ENCODE measurements at places on chromosomes 13 and 19.
A peak's percentile ranks its signal among the peaks of the same experiment; 100 is the strongest.

GRCh38 chr13:41670873-41671443, 213.6 kb downstream of the RGCC start:
- no peak for DNase-seq

DNA sequence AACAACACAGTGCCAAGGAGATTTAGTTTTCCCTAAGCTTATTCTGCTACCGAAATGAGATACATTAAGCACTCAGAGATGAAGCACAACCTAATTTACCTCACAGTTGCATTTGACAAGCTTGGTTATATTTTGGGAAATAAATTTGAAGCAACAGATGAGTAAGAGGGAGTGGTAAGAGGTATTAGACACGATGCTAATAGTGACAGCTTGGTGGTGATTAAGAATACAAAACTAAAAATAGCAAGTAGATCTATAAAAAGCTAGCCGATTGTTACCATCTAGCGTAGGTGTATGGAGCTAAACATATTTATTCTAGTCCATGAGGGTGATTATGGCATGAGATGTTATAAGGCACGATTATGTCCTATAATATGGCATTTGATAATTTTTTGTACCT, 208.5 kb downstream of the PCCA start:
- DNase-seq: no peak

GRCh38 chr13:38419312-38419873, 69.7 kb downstream of the UFM1 start:
- DNase-seq: no peak

GRCh38 chr13:27522847-27523246, 72.5 kb upstream of the MTIF3 start:
- no peak for DNase-seq

DNA sequence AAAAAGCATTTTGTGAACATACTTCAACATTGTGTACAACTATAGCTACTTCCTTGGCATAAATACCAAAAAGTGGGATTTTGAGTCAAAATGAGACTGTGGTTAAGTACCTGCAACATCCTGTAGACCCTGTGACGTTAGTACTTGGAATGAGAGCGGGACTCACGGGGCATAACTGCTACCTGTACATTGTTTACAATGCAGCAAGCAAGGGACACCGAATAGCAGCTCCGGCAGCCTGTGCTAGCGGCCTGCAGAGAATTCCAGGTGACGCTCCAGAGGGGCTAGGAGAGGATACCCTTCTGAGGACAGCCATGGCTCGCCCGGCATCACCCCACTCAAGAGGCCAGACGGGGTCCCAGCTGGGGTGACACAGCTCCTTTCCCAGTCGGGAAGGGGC, 824 bp upstream of the ZNF331 start:
- DNase-seq: no peak

- DNase-seq: no peak
Observed at GRCh38 chr13:85976242-85976641, 177.0 kb upstream of the SLITRK6 start.

- no peak for DNase-seq
Observed at GRCh38 chr13:24243302-24243701, 66.1 kb upstream of the C1QTNF9 start.

DNA sequence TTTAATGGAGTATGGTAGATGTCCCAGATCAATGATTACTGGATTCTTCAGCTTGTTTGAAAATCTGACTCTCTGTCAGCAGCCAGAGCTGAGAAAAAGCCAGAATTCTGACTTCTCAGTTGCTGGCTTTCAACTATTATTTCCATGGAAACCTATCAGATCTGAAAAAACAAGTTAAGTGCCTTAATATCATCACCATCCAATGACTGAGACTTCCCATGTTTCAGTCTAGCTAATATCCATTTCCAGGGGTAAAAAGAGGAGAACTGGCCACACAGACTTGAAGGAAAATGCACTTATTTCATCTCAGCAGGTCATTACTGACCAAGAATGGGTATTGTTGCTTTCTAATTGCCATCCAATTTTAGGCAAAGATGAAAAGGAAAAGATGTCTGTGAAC, 75.2 kb downstream of the TNFSF11 start:
- no peak for DNase-seq

DNA sequence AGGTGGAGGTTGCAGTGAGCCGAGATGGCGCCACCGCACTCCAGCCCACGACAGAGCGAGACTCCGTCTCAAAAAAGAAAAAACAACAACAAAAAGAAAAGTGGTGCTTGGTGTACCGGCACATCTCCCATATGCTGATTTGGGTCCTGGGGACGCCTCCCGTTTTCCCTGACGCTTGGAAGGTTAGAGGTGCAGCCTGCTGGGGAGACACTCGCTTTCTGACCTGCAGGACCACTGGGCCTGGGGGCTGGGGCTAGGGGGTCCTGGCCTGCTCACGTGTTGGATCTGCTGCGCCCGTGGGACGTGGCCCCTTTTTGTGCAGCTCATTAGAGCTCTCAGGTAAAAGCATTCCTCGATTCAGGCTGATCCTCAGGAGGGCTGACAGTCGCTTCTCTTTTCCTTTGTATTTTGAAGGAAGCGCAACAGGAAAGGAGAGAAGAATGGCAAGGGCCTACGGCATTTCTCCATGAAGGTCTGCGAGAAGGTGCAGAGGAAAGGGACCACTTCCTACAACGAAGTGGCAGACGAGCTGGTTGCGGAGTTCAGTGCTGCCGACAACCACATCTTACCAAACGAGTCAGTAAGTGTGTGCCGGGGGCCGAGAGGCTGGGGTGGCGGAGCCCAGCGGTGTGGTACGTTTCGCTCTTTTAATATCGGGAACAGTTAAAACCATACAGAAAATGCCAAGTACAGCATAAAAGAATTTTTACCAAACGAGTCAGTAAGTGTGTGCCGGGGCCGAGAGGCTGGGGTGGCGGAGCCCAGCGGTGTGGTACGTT, 25.1 kb downstream of the ATP4B start:
- DNase-seq: no peak

- no peak for DNase-seq
Observed at GRCh38 chr19:41915021-41915775, 13.1 kb downstream of the ERFL start.

- DNase-seq: peak; percentile 57
Observed at GRCh38 chr19:1811942-1812425, at the start of gene ATP8B3. ATP8B3 (minus strand) TSS chr19:1812276; CDS start chr19:1811736, 540 bp downstream.

DNA sequence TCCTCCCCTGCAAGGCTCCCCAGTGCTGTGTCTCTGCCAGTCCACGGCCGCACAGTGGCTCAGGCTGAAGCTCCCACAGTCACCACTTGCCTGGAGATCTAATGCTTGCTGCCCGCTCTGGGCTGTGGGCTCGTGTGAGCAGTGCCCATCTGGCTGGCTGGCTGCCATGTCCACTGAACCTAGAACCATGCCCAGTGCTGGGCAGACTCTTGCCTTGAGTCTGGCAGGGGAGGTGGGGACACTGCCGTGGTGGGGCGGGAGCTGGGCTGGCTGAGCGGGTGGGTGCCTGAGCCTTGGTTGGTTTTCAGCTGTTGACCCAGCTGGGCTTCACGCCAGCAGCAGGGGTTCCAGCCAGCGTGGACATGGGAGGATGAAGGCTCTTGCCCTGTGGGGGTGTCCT, 52.3 kb downstream of the CRTC1 start:
- DNase-seq: no peak

DNA sequence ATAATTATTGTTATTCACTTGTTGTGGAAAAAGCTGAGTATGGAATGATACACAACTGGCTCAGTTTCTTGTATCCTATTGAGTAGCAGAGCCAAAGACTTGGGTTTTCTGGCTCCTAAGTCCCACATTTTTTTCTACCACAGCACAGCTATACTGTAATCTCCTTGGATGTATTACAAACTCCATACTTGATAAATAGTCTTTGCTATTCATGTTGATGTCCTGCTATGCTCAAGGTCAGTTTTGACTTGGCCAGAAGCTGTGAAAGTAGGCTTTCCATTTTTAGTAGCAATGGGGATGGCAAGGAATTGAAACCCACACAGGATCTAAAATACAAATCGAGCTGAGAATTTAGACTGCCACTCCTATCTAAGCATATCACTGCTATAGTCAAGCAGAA, 79.1 kb downstream of the B3GLCT start:
- no peak for DNase-seq

- DNase-seq: no peak
Observed at GRCh38 chr13:24008679-24009078, 111.4 kb upstream of the C1QTNF9B start.

GRCh38 chr19:48598996-48599700, 7.4 kb upstream of the SPACA4 start:
- no peak for DNase-seq

Data from activated gamma-delta T cell treated with anti-CD3 and anti-CD28 coated beads, Interleukin-2, amount 50 U/mL, for 16 hours (primary cell).